ENCODE measurements at places on chromosomes 7 and 10.

DNA sequence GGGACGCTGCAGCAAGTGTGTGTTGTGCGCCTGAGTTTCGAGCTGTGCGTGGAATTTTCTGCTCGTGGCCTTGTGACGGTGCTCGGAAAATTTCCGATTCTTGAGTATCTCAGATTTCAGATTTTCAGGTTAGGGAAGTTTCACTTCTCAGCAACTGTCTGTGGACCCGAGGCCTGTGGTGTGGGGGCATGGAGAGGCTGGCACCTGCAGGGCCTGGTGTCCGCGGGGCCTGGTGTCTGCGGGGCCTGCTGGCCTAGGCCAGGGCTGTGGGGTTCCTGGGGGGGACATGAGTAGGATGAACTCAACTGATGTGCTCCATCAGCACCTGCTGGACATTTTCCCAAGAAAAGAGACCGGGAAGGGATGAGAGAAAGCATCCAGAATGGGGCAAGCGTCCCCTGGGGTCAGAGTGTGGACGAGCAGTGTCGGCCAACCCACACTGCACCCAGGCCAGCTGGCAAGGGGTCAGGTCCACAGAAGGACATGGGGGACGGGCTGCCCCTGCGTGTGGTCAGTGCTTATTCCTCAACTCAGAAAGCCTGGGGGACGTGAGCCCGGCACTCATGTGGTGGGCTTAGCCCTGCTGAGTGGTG lies 31.3 kb upstream of the SHH start:
- DNase-seq = no peak

DNA sequence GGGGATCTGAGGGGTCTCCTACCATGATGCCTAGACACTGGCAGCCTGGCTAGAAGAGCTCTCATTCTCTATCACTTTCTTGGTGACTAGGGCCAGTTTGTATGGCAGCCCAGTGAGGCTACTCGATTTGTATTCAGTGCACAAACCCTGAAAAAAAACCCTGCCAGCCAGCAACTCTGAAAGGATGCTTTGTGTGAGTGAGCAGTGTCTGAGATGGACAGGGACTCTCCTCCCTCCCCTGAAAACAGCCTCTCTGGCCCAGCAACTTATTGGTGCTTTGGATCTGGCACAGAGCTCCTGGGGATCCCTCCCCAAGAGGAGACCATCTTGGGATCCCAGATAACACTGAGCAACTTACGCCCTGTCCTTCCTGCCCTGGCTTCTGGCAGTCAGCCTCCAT lies 10.8 kb upstream of the LRRC4 start:
- peak; percentile 86 for DNase-seq

DNA sequence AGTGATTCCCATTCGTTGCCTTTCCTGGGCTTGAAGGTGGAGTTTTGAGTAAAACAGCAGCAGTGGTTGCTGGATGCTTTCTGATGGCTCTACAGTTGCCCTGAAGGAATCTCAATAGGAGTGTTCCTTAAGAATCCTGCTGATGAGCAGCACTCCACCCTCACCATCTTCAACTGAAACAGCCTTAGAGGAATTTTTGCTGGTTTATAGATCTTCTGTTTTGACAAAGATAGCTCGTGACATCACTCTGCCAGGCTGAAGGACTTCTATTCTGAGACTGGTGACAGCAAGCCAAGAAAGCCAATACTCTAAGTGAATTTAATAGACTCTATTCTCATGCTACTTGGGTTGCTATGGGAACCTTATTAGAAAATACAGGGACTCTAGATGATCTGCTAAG lies 1014.7 kb downstream of the NRG3 start:
- no peak for DNase-seq

- DNase-seq = no peak
Observed at GRCh38 chr10:72782649-72783330, 90.8 kb downstream of the MCU start.

DNA sequence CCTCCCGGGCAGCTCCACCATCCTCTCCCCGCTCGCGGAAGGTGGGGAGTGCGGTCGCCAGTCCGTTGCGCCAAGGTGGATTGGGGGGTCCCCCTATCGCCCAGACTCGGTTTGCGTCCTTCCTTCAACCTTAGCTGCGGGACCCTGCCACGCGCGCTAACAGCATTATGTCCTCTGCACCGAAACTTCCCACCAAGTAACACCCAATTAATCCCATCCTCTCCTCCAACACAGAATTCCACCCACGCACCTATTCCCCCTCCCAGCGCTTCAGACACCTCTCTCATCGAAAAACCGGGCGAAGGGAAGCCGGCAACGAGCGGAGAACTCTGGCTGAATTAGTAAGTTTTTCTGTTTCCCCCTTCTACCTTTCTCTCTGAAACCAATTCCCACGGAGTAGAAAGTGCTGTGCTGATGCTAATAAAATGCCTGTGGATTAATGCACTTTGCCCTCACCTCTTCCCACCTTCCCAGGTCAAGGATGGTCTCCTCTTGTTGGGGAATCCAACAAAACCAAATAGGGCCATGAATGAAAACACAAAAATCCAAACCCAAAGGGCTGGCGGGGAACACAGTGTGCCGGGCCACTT lies 947 bp downstream of the HOXA3 start:
- no peak for DNase-seq

DNA sequence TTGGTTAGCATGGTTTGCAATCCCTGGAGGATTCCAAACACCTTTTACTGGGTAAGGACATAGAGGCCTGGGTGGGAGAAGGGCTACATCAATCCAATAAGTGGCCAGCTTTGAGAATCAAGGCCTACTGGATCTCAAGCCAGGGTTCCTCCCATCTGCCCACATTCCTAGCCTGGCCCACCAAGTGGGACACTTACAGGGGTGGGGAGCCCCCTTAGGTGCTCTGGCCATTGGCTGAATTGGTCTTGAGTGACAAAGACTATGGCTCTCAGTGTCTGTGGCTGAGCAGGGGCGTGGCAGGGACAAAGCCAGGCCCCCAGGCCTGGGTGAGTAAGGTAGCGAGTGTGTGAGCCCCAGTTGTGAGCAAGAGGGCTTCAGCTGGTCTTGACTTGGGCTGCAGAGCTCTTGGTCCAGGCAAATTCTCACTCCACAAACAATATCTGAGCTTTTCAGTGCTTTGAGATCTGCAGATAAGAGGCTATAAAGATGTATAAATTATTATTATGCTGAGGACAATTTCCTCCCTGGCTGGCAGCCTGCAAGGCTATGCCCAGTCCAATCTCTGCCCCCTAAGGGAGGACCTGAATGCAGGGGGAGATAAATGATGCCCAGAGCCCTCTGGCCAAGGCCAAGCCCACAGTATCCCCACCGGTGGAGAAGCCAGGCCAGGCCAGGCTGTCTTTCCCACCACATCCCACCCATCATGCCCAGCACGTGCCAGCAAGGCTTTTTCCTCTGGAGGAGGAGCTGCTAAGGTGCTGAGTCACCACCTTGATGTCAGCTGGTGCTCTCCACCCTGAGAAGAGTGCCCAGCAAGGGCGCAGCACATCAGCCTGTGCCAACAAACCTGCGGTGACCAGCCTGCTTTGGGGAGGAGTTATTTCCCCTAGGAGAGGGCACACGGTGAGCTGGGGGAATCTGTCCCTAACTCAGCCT lies 80.7 kb upstream of the DUSP5 start:
- no peak for DNase-seq

DNA sequence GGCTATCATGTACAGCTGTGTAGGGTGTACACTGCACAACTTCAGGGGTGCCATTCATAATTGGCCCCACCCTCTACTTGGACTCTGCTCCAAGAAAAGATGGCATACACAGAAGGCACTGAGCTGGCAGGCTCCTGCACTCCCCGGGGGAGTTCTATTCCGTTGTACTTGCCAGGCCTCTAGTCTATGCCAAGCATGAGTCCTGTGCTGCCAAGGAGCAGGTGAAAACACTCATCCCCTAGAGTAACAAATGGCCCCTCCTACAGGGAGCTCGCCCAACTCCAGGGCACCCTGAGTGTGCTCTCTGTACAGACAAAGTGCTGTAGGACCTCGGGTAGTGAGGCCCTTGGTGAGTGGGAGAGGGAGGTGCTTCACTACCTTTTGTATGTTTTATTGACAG lies 127.2 kb downstream of the SLIT1 start:
- DNase-seq = peak; percentile 72

DNA sequence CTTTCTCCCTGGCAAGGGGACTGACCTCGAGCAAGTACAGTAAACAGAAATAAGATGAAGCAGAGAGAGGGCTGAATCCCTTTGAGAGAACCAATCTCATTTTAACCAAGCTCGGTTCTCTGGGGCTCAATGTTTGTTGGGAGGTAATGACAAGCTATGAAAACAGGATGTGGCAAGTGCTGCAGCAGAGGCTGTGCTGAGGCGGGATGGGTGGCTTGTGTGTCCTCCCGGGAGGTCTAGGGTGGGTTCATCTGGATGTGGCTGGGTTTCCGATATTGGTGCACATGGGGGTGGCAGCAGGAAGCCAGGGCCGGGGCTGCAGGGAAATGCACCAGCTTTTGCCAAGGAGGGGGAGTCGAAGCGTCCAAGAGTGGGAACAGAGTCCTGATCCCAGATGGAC lies 84.5 kb downstream of the AOAH start:
- DNase-seq = no peak

DNA sequence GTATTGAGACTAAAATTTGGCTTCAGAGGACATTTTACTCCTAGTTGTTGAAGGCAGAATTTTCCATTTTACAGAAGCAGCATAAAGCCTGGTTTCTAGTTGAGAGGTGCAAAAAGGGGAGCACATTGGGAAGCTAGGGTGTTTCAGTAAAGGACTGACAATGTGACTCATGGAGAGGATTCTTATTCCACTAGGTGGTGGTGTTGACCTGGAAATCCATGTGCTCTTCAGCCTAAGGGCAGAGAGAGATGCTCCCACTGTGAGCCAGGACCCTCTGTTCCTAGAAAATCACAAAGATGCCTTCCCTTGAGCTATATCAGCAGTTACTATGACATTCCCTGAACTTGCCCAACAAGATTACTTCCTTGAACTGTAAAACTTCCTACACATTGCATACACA lies 687.8 kb downstream of the IPMK start:
- no peak for DNase-seq

- DNase-seq = no peak
Observed at GRCh38 chr10:27884185-27884641, 114.7 kb downstream of the ODAD2 start.

DNA sequence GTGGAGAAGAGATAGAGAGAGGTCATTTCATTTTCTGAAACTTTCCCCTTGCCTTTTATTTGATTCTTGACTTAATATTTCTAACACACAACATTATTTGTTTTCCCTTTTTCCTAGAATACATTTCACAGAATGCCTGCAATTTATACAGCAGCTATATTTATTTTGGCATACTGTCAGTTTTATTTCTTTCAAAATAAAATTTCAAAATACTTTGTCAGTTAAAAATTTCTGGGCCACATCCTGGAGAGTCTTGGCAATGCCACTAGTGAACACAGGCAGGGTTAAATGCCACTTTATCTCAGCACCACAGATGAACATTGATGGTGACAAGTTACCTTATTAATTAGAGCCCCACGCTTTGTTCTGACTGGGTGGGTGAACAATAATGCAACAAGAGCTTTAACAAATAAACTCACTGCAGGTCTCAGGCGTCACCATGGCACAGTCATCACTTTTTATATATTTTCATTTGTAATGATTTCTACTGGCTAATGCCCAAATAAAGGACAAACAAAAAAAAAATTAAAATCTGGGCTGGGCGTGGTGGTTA lies 494.0 kb downstream of the KIF20B start:
- no peak for DNase-seq

GRCh38 chr7:131819891-131820290 lies 263.5 kb upstream of the PODXL start:
- DNase-seq = no peak

DNA sequence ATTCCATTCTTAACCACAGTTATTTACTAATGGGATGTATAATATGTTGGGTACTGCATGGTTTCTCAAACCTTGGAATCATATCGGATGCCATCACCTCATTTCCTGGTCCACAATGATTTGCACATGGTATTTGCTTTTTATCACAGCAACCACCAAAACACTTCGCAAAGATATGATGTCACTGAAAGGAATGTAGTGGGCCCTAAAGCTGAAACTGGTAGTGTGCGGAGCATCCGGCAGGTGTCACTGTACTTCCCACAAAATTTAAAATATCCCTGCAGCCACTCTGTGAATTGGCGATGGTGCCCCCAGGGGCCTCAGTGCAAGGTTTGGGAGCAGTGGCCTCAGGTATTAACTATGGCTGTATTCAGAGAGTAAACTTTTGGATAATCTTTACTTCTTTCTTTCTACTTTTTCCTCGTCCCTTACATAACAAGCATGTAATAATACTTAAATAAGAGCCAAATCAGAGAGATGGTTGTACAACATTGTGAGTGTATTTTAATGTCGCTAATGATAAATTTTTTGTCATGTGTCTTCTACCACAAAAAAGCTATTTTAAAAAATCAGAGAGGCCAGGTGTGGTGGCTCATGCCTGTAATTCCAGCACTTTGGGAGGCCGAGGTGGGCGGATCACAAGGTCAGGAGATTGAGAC lies 66.2 kb downstream of the FAM241B start:
- no peak for DNase-seq

GRCh38 chr10:21496343-21497176 lies 28.9 kb downstream of the SKIDA1 start:
- peak; percentile 51 for DNase-seq

GRCh38 chr7:97466999-97467740 lies 264.7 kb upstream of the TAC1 start:
- DNase-seq = no peak

GRCh38 chr10:7797582-7797981 lies 9.6 kb downstream of the ATP5F1C start:
- no peak for DNase-seq

DNA sequence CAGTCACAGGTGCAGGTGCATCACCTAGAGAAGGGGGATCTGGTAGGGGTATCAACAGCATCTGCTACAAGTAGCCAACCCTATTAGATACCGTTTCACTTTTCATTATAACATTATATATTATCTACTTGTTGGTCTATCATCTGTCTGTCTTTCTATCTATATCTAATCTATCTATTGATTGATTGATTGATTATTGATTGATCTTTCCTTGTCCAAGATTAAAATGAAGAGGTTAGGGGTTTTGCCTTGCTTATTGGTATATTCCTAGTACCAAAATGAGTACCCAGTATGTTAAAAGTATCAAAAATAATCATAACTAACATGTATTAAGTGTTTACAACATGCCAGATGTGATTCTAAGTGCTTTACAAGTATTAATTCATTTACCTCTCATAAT lies 121.5 kb downstream of the GPR158 start:
- DNase-seq = no peak

GRCh38 chr7:107953265-107953923 lies 49.6 kb downstream of the LAMB1 start:
- DNase-seq = no peak
